SJSA1 (cell line): ENCODE measurements at places on chromosomes 12 and 14. TPM values are rescaled to one million over a fixed set of nuclear protein-coding genes. Genes with fewer than 3 reads are reported as not detected.

The GRIP1 gene
- 2.0 and 3.5 TPM in 2 replicates for total RNA-seq

The KRT83 gene
- not detected in 2 replicates for total RNA-seq

The AQP2 gene
- total RNA-seq: not detected in 2 replicates

The TGFB3 gene
- total RNA-seq: 0.32 TPM in 1 of 2 replicates, not detected in the other

The IL26 gene
- not detected in 2 replicates for total RNA-seq

The HNF1A gene
- not detected in 2 replicates for total RNA-seq

The IFNG-AS1 gene
- not detected in 2 replicates for total RNA-seq

The NANOG gene
- not detected in 2 replicates for total RNA-seq
